ENCODE measurements at places on chromosomes 5 and 9. TPM values are rescaled to one million over a fixed set of nuclear protein-coding genes. Genes with fewer than 3 reads are reported as not detected.

The FGFR4 gene
- total RNA-seq, result 2.1 TPM

The DMGDH gene
- not detected for total RNA-seq

The MAMDC4 gene
- total RNA-seq, result 0.74 TPM

The PIGO gene
- total RNA-seq, result 24.5 TPM

The SMC5 gene
- total RNA-seq, result 13.5 TPM

The LCN12 gene
- total RNA-seq, result not detected

The OR1J2 gene
- not detected for total RNA-seq

The RNF183 gene
- 0.21 TPM for total RNA-seq

The SLU7 gene
- 44.3 TPM for total RNA-seq

The FGD3 gene
- total RNA-seq, result 1.5 TPM

The AQP7 gene
- total RNA-seq, result not detected

The NUTM2G gene
- total RNA-seq, result not detected

The GABBR2 gene
- total RNA-seq, result 0.19 TPM

The RNF224 gene
- total RNA-seq, result 0.35 TPM

The ADRB2 gene
- total RNA-seq, result 29.5 TPM

The DMRTA1 gene
- 2.4 TPM for total RNA-seq

The UAP1L1 gene
- 2.7 TPM for total RNA-seq

The SPDL1 gene
- 75.3 TPM for total RNA-seq

The ANKRD34B gene
- total RNA-seq, result not detected

Measured in airway epithelial cell (primary cell).